ENCODE measurements at places on chromosomes 12 and 14.
A peak's percentile ranks its signal among the peaks of the same experiment; 100 is the strongest.

- no peak for ATAC-seq
Observed at GRCh38 chr14:101895256-101895655, 69.1 kb upstream of the DYNC1H1 start.

DNA sequence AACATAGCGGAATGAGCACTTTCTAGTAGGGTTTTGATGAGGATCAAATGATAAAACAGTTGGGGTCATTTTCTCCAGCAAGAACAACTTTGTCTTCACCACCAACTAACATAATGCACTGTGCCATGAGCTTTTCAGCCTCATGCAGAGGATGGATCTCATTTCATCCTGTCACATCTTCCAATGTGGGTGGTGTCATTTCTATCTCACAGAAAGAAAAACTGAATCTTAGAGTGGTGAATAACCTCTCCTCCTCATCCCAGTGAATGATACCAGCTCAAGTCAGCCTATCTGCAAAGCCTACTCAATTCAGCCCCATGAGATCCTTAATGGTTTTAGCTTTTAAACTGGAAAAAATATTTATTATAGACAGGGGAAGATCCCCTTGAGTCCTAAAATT lies 1147.2 kb downstream of the VRK1 start:
- ATAC-seq: no peak

- ATAC-seq: no peak
Observed at GRCh38 chr14:70203686-70204085, 14.9 kb upstream of the SLC8A3 start.

- no peak for ATAC-seq
Observed at GRCh38 chr12:47811072-47811396, 8.7 kb downstream of the HDAC7 start.

DNA sequence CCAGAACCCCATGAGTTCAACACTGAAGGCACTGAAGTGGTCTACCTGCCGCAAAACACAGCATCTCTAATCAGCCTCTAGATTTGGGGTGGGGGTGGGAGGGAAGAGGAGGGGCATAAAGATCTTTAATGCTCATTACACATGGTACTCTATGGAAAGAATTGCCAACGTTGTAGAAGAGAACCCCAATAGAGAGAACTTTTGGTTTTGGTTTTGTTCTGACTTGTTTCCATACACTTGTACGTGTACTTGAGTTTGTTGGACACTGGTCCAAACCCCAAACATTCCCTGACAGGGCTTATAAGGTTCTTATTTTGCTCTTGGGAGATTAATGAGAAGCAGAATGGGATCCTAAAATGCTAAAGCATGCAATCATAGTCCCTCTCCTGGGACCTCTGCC lies 31.0 kb downstream of the GNPTAB start:
- ATAC-seq: no peak

DNA sequence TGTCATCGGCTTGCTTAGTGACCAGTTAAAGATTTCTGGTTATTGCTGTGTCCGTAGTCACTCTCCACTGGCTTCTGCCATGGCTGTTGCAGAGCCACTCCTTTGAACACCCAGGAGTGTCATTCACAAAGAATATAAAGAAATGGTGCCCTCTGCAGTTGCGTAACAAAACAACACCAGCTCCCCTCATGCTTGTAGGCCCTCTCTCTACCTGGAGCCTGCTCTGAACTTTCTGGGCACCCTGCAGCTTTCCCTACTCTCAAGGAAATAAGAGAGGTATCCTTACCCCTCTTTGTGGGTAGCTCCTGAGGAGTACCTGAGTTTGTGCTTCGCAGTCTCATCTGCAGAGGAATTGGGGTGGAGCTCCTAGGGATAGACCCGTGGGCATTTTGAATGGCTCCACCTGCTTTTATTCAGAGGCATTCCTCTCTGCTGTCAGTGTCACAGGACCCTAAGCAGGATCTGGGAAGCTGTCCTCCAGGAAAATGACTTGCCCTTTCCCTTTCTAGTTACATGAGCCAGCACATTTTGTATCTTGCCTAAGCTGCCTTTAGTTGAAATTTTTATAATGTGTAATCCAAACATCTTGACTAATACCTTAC lies 97.2 kb upstream of the TMEM260 start:
- no peak for ATAC-seq

DNA sequence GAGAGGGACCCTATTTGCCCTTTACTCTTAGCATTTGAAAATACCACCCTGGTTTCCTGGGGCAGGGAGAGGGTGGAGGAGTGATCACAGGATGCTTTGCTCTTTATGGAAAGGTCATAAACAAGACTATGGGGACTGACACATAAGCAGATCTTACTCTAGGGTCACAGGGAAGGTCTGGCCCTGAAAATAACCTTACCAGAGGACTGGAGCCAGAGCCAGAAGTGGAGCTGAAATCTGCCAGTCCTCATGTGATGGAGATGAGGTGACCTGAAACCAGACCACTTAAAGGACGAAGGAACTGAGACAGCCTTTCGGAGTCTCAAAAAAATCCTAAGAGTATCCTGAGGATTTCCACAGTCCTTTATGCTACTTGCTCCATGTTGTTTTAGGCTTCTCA lies 12.4 kb downstream of the PFKM start:
- no peak for ATAC-seq

DNA sequence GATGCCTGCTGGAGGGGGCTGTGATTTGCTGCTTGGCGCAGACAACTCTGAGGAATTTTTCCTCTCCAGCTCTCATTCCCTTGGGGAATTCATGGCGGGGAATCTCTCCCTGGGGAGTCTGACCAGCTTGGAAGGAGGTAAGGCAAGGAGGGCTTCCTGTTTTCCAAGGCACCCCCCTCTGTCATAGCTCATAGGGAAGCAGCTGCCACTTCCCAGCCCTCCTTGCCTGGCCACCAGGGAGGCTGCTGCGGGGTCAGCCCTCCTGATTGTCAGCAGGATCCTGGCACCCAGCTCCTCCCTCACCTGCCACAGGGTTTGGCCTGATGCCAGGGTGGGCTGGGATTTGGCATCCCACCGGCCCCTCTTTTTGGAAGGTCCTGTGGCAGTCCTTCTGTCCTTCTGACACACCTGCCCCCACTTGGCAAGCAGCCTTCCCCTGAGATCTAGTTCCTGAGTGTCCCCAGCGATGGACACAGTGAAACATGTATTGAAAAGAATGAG lies 74.9 kb downstream of the TSPAN9 start:
- no peak for ATAC-seq

GRCh38 chr12:132191715-132192553 lies 47.7 kb downstream of the NOC4L start:
- ATAC-seq: no peak

GRCh38 chr12:132886529-132887477 lies 602 bp downstream of the CHFR start:
- ATAC-seq: peak; percentile 32

GRCh38 chr12:10234562-10234961 lies 21.9 kb downstream of the GABARAPL1 start:
- ATAC-seq: no peak
